ENCODE measurements at places on chromosomes 11 and 22.

- DNase-seq: no peak
These were observed 66.4 kb downstream of the GAB2 start for GRCh38 chr11:78351193-78351592.

- no peak for DNase-seq
These were observed 75.8 kb upstream of the NOX4 start for GRCh38 chr11:89566972-89567371.

DNA sequence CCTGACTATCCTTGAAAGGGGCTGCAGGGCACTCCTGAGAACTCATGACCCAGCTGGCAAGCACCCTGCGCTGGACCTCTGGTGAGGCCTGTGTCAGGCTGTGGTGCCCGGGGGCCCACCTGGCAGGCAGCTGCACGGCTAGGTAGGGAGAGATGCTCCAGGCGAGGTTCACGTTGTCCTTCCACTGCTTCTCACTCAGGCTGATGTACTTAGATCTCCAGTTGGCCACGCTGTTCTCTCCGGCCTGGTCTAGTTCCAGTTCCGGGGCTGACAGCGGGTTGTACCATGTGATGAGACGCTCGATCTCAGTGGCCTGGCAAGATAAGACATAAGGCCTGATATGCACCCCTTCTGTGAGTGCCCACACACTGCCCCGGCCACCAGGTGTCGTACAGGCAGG is 44.7 kb upstream of the SERPIND1 start:
- no peak for DNase-seq

- DNase-seq: no peak
These were observed 66.0 kb upstream of the LARGE1 start for GRCh38 chr22:33986167-33986771.

GRCh38 chr11:95895815-95896214 is 28.1 kb downstream of the MTMR2 start:
- DNase-seq: no peak

DNA sequence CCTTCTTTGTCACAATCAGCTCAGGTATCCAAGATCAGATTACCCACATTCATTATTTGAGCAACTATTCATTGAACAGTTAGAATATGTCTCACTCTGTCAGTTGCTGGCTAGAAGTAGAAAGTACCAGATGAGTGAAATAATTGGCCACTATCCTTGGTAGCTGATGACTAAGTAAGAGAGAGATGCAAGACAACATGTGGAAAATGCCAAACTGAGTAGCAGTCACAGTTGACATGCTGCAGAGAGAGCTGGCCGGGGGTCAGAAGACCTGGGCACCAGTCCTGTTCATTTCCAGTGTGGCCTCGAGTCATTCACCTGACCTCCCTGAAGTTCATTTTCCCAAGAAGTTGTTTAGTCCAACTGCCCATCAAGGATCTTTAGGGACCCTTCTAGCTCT is 22.5 kb upstream of the SMIM35 start:
- no peak for DNase-seq

- no peak for DNase-seq
These were observed 527.0 kb downstream of the TBC1D22A start for GRCh38 chr22:47289336-47289985.

GRCh38 chr11:48078689-48079088 is 98.3 kb downstream of the PTPRJ start:
- DNase-seq: no peak

DNA sequence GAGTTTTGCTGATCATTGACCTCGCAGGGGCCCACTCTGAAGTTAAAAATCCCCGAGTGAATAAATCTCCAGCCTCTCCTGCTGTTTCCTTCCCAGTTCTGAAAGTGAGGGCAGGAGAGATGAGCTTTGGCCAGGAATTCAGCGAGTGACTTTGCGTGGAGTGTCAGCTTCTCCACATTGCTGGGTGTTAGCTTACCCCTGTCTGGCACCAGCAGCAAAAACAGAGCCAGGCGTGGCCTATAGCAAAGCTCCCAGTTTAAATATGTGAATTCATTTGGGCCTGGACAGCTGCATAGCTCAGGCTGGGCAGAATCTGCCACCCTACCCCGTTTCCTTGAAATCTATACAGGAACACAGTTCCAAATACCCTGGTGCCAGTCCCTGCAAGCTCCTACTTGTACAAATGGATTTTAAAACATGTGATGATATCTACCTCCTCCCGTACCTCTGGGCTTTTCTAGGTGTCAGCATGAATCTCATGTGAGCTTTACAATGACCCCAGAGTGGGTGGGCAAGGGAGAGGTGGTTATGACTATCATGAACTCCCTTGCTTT is 25.6 kb downstream of the TIMP3 start:
- DNase-seq: no peak

- DNase-seq: peak; percentile 41
These were observed 98.8 kb downstream of the BCR start for GRCh38 chr22:23278883-23279675.

Data from activated CD4-positive, alpha-beta T cell treated with anti-CD3 and anti-CD28 coated beads for 36 hours (primary cell).